ENCODE measurements at places on chromosomes 16 and 17.
A peak's percentile ranks its signal among the peaks of the same experiment; 100 is the strongest.

DNA sequence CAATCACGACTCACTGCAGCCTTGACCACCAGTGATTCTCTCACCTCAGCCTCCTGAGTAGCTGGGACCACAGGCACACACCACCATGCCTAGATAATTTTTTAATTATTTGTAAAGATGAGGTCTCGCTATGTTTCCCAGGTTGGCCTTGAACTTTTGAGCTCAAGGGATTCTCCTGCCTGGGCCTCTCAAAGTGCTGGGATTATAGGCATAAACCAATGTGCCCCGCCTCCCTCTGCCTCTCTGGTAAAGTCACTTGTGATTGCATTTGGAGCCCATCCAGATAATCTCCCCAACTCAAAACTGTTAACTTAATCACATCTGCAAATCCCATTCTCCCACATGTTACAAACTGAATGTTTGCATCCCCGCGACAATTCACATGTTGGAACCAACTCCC lies 11.8 kb upstream of the PECAM1 start:
- no peak for DNase-seq

GRCh38 chr16:50146479-50147435 lies 6.3 kb upstream of the TENT4B start:
- no peak for DNase-seq

DNA sequence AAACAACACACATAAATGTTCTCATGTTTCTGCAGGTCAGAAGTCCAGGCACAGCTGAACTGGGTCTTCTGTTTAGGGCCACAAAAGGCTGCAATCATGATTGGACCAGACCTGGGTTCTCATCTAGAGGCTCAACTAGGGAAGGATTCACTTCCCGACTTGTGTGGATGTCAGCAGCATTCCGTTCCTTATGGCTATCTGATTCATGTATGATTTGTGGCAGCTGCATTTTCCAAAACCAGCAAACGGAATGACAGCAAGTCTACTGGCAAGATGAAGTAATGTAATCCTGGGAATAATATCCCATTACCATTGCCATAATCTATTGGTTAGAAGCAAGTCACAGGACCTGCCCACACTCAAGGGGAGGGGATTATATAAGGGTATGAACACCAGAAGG lies 22.1 kb downstream of the CEP112 start:
- no peak for DNase-seq

- DNase-seq = no peak
These were observed 5.0 kb downstream of the LYRM1 start for GRCh38 chr16:20905576-20905975.

DNA sequence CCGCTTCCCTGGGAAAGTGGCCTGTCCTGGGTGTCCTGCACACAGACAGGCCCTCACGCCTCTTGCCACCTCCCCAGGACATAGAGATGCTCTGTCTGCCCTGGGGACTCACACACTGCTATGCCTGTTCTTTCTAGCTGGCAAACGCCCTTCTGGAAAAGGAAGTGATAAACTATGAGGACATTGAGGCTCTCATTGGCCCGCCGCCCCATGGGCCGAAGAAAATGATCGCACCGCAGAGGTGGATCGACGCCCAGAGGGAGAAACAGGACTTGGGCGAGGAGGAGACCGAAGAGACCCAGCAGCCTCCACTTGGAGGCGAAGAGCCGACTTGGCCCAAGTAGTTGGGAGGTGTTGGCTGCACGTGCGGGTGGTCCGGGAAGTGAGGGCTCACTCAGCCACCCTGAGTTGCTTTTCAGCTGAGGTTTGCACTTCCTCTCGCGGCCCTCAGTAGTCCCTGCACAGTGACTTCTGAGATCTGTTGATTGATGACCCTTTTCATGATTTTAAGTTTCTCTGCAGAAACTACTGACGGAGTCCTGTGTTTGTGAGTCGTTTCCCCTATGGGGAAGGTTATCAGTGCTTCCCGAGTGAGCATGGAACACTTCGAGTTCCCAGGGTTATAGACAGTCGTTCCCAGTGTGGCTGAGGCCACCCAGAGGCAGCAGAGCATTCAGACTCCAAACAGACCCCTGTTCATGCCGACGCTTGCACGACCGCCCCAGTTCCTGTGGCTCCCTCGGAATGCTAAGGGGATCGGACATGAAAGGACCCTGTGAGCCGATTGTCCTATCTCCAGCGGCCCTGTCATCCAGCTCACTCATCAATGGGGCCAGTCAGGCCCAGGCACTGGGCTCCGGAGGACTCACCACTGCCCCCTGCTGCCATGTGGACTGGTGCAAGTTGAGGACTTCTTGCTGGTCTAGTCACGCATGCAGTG lies 3.5 kb upstream of the RPL13 start:
- DNase-seq = peak; percentile 78
